Natural killer cell treated with Interleukin-12 subunit alpha and Interleukin-12 subunit beta and Interleukin-15 and Interleukin-18, amount 100 ng/mL, for 72 hours (primary cell): ENCODE measurements at places on chromosomes 3 and 15. TPM values are rescaled to one million over a fixed set of nuclear protein-coding genes. Genes with fewer than 3 reads are reported as not detected.

The TEX9 gene
- 0.67 TPM for total RNA-seq

DNA sequence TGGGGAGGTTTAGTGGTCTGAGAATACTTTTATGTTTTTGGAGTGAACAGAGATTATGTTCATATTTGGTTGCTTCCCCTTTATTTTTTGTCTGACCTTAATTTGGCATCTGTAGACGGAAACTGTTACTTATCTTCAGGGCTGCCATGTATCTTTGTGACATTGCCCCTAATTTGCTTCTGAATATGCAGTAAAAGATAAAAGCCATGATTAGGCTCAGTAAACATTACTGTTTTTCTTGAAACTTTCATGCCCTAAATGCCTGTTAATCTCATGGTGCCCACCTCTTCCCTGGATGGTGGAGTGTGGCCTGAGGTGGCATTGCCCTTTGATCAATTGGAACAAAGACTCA lies 106.7 kb downstream of the C3orf70 start:
- no peak overlapping the region for H3K27ac ChIP-seq
- H3K4me3 ChIP-seq, result no peak overlapping the region
- DNase-seq, result no peak
- no peaks in the 10 kb centered on the region for H3K27me3 ChIP-seq
- no peaks in the 10 kb centered on the region for H3K4me1 ChIP-seq

DNA sequence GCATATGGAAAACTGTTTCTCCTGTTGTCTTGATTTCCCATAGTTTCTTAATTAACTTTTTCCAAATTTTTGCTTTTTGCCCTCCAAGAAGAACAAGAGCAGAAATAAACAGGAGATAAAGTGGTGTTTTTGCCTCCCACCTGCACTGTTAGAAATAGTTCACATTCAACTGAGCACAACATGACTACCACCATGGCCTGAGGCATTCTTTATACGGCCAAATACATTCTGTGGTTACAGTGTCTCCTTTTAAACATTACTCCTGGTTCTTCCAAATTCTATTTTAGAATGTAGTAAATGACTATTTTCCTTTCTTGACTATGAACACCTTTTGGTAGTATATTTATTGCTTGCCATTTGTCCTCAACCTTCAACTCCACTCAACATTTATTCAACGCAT lies 98.5 kb downstream of the LARS2 start:
- peaks cover 13% of the 10 kb centered on the region for H3K4me1 ChIP-seq
- H3K27me3 ChIP-seq, result no peaks in the 10 kb centered on the region
- H3K4me3 ChIP-seq, result no peak overlapping the region

DNA sequence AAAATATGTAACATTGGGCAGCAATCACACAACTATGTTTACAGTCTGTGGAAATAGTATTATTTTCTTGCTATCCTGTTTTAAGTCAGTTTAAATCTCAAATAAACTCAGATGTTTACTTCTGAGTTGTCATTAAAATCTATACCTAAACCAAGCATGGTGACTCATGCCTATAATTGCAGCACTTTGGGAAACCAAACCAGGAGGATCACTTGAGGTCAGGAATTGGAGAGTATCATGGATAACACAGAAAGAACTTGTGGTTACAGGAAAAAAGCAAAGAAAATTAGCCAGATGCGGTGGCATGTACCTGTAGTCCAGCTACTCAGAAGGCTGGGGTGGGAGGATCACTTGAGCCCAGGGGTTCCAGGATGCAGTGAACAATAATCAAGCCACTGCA lies 631.6 kb upstream of the EPHA6 start:
- H3K36me3 ChIP-seq, result no peaks in the 10 kb centered on the region
- DNase-seq, result no peak
- no peak overlapping the region for H3K4me3 ChIP-seq
- H3K27me3 ChIP-seq, result no peaks in the 10 kb centered on the region

DNA sequence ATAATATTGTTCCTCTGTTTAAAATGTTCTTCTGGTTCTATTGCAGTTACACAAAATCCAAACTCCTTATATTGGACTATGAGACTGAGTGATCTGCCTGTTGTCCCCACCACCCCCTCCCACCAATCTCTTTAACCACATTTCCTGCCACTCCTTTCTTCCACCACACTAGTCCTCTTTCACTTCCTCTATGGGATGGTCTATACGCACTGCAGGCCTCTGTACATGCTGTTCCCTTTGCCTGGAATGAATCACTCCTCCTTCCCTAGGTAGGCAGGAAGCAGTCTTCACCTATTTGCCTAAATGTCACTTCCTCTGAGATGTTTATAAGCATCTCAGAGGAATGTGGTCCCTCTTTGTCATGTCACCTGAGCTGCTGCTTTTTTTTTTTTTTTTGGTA lies 4.0 kb downstream of the MAP2K1 start:
- peak overlapping the region; percentile 15 for H3K27ac ChIP-seq
- no peak for DNase-seq
- peaks cover 12% of the 10 kb centered on the region for H3K36me3 ChIP-seq
- peaks cover 83% of the 10 kb centered on the region for H3K4me1 ChIP-seq
- H3K4me3 ChIP-seq, result peak overlapping the region; percentile 97
- no peaks in the 10 kb centered on the region for H3K27me3 ChIP-seq

GRCh38 chr3:60979461-60980341 lies 271.6 kb downstream of the FHIT start:
- no peaks in the 10 kb centered on the region for H3K27me3 ChIP-seq
- H3K4me3 ChIP-seq, result no peak overlapping the region
- DNase-seq, result no peak
- peaks cover 6% of the 10 kb centered on the region for H3K4me1 ChIP-seq

The ITIH1 gene
- not detected for total RNA-seq

DNA sequence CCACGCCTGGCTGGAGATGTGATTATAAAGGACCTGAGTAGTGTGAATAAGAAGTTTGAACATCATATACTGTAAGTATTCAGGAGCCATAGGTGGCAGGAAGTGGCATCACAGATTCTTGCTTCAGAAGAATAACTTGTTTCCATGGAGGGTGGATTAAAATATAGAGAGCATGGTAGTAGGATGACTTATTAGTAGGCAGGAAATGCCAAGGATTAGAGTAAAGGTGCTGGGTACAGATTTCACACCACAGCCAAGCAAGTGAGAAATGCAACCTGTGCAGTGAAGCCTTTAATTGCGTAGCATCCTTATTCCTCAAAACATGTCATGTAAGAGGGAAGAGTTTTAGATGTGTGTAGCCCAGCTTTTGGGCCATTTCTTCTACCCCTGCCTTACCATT lies 30.8 kb downstream of the IFT122 start:
- no peaks in the 10 kb centered on the region for H3K4me1 ChIP-seq
- DNase-seq, result no peak
- no peak overlapping the region for H3K4me3 ChIP-seq
- no peaks in the 10 kb centered on the region for H3K27me3 ChIP-seq
- no peaks in the 10 kb centered on the region for H3K36me3 ChIP-seq

- no peak for DNase-seq
- no peak overlapping the region for H3K27ac ChIP-seq
- no peak overlapping the region for H3K4me3 ChIP-seq
- peaks cover 52% of the 10 kb centered on the region for H3K36me3 ChIP-seq
- H3K27me3 ChIP-seq, result no peaks in the 10 kb centered on the region
Observed at GRCh38 chr3:50112462-50112861, 23.7 kb downstream of the RBM5 start.

GRCh38 chr3:64342940-64343688 lies 117.8 kb upstream of the PRICKLE2 start:
- H3K4me3 ChIP-seq, result no peak overlapping the region
- no peak overlapping the region for H3K27ac ChIP-seq
- no peaks in the 10 kb centered on the region for H3K27me3 ChIP-seq
- H3K4me1 ChIP-seq, result no peaks in the 10 kb centered on the region

GRCh38 chr3:122892118-122892960 lies 97.5 kb downstream of the SLC49A4 start:
- peaks cover 17% of the 10 kb centered on the region for H3K27me3 ChIP-seq
- H3K36me3 ChIP-seq, result no peaks in the 10 kb centered on the region
- no peak for DNase-seq
- H3K27ac ChIP-seq, result no peak overlapping the region
- H3K4me3 ChIP-seq, result no peak overlapping the region
- H3K4me1 ChIP-seq, result peaks cover 5% of the 10 kb centered on the region

DNA sequence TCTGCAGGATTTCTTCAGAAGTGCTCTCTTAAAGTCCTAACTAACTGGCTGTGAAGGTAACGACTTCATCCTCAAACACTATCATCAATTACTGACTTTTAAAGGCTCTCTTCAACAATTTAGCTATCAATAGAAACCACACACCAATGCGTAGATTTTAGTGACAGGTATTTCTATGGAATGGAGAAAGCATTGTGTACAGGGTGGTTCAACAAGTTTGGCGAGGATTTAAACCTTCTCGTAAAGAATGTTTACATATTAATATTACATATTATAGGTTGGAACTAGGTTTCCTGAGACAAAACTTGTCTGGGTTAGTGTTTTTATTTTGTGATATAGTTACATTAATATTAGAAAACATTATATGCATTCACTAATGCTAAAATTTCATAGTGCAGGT lies 233.6 kb downstream of the CHL1 start:
- no peak for DNase-seq
- H3K4me3 ChIP-seq, result no peak overlapping the region
- no peaks in the 10 kb centered on the region for H3K36me3 ChIP-seq
- H3K4me1 ChIP-seq, result no peaks in the 10 kb centered on the region
- no peaks in the 10 kb centered on the region for H3K27me3 ChIP-seq
- no peak overlapping the region for H3K27ac ChIP-seq
